Stimulated activated CD4-positive, alpha-beta T cell treated with anti-CD3 and anti-CD28 coated beads, Interleukin-12 subunit alpha, Interleukin-12 subunit beta, amount 100 ng/mL, for 48 hours (primary cell): ENCODE measurements at places on chromosomes 6 and 20.

DNA sequence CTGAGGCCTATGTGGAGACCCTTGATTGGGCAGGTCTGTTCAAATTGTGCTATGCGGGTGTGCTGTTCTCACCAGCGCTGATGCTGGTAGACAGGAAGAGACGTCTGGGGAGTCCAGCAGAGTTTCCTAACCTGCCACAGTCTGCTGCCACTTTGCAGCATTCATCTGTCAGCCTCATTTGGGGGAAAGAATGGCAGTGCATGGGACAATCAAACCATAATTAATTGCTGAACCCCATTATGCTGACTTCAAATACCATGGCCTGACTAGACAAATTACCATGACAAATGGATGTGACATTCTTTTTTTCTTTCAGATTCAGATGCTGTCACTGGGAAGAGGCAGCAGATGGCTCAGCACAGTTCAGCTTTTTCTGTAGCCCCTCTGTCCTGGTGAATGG lies 171.4 kb upstream of the SYNDIG1 start:
- DNase-seq, result no peak

DNA sequence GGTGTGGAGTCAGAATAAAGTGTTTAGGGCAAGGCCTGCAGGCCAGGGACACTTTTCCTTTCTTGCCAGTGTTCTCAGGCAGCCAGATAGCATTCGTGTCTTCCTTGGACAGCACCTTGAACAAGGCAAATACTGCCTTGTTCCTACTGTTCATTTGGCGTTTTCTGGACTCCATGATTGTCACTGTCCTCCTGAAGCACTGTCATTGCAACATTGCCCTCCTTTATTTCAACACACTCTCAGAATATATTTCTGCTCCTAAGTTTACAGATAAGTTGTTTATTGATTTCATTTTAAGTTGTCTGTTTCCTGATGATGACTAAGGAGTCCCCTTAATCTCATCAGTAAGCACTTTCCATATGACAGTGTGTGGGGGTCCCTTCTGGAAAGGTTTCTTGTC lies 15.1 kb upstream of the DEF6 start:
- no peak for DNase-seq

- DNase-seq, result no peak
These were observed 54.5 kb downstream of the GINS1 start for GRCh38 chr20:25461786-25462545.

DNA sequence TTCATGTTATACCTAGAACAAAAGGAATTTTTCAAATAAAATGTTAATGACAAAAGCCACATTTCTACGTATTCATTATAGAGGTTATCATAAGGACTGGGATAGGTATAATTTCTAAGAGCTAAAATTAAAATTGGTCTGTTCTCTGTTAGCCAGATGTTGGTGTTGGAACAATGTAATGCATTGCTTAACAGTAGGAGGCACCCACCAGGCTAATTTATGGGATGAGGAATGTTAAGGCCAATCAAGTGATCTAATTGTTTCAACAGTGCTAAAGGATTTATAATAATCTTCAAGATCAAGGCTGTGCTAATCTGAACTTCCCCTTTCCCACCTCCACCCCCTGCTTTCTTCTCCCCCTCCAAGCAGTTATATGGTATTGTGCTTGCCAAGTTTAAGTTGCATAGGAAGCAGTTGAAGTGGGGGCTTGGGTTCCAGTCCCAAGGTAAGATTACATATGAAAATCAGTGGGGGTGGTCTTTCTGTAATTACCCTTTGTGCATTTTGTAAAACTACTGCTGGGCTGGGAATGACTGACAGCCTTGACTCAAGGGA lies 89.2 kb upstream of the BACH2 start:
- no peak for DNase-seq

DNA sequence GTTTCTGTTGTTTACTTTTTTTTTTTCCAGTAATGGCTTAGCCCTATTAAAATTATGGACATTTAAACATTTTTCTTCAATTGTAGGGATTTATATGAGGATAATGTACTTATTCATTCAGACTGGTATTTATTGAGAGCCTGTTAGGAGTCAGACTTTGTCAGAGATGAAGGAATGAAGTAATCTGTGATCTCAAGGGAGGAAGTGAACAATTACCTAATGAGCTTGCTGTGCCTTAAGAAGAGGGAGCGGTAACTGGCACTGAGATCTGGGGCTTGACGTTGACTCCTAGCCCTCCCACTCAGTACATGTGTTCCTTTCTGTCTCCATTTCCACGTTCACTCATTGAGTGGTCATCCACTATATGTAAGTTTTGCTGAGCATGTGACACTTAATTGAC lies 12.6 kb downstream of the AFDN start:
- no peak for DNase-seq

DNA sequence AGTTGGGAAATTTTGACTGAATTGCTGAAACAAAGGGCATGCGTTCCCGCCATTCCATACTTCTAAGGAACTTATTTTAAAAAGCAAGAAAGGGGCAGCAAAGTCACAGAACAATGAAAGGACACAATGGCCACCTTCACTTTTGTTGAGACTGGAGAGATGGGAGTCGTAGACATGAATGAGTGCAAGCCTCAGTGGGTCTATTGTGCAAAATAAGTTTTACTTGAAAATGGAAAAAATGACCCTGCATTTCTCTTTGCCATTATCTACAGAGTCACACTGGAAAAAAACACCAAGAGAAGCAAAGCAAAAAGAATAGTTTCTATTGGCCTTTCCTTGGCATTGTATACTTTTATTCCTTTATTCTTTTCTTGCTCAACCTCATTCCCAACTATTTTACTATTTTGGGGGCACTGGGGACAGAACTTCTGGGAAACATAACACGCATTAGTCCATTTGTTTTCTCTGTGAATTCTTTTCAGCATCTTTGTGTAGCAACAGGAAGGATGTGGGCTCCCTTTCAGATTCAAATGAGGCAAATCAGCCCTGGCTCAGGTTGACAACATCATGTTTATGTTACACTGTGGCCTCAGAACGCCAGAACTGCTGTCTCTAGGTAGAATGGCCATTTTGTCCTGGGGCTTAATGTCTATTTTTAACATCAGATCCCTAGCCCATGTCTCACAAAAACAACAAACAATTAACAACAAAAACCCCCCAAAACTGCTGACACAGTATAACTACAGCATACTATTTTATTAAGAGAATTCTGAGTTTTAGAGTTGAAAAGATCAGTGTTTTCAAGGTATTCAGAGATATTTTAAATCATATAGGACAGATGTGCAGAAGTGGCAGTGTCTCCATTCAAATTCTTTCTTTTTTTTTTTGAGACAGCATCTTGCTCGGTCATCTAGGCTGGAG lies 122.2 kb downstream of the FYN start:
- no peak for DNase-seq

DNA sequence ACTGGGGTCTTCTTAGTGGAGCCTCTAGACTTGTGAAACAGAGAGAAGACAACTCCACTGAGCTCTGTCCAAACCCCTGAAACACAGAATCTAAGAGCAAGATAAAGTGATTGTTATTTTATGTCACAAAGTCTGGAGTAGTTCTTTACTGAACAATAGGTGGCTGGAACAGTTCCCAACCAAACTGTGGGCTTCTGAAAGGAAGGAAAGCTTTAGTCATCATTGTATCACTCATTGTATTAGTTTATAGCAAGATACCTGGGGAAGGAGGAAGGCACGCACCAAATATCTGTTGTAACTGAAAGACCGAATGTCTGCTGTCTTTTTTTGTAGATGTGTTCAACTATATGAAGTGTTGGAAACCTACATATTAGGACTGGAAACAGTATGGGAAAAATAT lies 284.9 kb upstream of the TBX18 start:
- no peak for DNase-seq

- DNase-seq, result no peak
These were observed 17.6 kb upstream of the HLA-F start for GRCh38 chr6:29705389-29706231.

- DNase-seq, result no peak
These were observed 69.2 kb downstream of the ATG5 start for GRCh38 chr6:106256201-106256968.

DNA sequence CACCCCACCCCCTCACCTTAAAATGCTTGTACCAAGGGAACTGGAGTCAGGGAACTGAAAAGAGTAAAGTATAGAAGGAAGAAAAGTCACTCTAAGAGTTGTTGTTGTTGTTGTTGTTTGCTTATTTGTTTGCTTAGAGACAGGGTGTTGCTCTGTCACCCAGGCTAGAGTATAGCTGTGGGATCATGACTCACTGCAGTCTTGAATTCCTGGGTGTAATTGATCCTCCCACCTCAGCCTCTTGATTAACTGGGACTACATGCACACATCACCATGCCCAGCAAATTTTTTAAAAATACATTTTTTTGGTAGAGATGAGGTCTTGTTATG lies 681.6 kb upstream of the GJE1 start:
- DNase-seq, result no peak

- DNase-seq, result no peak
These were observed 25.3 kb downstream of the ACSS1 start for GRCh38 chr20:25032478-25033264.

DNA sequence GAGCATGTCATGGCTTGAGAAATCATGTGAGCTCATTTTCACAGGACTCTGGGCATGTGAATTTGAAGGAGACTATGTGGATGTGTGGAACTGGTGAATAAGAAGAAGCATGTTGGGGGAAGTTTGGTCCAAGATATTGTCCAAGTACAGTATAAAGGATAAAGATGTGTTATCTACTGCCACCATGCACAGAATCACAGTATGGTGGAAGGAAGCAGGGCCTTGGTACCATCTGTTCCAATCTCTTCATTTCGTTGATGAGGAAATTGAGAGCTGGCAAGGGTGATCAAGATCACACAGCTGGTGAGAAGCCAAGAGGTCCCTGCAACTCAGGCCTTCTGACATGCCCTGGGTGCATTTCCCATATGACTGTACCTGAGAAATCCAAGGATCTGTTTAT lies 31.5 kb upstream of the RIPOR2 start:
- DNase-seq, result no peak

DNA sequence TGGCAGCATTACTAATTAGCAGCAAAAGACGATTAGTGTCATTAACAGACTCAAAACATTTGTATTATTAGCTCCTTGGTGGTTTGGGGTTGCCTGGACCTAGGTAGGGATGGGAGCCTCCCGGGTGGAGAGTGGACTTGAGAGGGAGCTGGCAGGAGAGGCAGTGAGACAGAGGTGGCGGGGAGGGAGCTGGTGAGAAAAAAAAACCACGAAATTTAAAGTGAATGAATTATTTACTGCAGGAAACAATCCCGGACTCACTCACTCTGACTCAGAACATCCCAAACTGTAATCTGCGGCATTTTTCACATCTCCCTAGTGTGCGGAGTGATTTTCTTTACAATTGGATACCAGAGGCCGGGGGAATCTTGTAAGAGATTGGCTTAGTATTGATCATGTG lies 14.3 kb upstream of the CDH22 start:
- DNase-seq, result no peak

DNA sequence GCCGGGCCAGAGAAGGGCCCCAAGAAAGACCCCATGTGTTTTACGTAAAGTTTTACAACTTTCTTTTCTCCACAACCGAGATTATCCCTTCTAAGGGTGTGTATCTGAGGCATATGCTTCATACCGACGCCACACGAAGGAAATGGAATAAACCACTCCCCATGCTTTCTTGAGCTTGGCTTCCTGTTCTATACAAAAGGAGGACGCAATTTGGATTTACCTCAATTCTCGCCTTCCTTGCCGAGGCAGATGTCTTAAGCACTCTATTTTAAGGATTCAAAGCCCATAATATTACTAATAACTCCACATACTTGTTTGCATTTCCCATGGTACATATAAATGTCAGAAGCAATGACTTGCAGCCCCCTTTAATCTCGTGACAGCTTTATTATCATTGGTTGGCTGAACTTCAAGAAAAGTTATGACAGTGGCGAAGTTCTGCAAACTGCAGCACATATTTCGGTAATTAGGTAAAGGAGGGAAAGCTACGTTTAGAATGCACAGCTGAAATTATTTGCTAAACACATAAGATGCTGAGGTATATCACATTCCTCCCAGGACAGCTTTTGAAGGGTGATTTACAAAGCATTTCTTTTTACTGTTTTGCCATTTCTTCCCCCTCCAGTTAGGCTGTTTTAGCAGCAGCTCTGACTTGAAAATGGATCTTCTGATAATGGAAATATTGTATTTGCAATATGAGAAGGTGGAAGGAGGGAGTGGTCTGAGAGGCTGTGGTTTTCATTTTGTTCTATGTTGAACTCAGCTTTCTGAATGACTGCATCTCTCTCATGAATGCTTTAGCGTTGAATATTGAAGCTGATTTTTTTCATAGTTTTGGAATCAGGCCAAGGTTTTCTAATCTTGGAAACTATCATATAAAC lies 330.5 kb downstream of the EPHA7 start:
- DNase-seq, result no peak

DNA sequence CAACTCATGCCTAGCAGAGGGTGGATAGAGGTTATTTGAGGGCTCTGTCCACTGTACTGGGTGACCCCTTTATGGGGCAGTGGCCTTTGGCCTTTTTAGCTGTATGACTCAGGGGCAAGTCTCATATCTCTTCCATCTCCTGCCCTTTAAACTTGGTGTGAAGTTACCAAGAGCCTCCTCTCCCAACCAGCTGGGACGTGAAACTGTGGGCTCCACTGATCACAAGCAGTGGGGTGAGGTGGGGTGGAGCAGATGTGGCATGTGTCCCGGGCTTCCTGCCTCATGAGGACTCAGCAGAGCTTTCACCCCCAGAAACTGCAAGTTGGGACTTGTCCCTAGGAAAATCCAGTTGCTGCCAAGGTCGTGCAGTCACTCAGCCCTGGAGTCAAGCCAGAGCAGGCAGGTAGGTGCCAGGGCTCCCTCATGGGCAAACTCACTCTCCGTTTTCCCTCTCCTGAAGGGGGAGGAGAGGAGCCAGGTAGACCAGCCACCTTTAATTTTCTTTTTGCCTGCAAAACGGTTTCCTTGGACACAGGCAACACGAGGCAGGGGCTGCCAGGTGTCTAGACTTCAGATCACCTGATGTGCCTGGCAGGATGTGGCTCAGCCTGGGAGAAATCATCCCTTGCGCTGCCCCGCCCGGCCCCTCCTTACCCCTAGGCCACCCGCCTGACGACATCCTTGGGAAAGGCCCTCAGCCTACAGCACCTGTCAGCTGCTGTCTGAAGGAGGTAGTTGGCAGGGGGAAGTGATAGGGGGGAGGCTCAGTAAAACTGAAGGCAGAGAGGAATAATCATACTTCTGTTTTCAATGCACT lies 4.0 kb downstream of the CDKN1A start:
- peak; percentile 40 for DNase-seq

GRCh38 chr6:163585932-163586437 lies 171.5 kb downstream of the QKI start:
- DNase-seq, result no peak

GRCh38 chr6:84521511-84521910 lies 242.9 kb downstream of the TBX18 start:
- no peak for DNase-seq

- no peak for DNase-seq
These were observed 4.9 kb upstream of the LAMA4 start for GRCh38 chr6:112259337-112259675.
